ENCODE measurements at places on chromosomes 7 and 10.

DNA sequence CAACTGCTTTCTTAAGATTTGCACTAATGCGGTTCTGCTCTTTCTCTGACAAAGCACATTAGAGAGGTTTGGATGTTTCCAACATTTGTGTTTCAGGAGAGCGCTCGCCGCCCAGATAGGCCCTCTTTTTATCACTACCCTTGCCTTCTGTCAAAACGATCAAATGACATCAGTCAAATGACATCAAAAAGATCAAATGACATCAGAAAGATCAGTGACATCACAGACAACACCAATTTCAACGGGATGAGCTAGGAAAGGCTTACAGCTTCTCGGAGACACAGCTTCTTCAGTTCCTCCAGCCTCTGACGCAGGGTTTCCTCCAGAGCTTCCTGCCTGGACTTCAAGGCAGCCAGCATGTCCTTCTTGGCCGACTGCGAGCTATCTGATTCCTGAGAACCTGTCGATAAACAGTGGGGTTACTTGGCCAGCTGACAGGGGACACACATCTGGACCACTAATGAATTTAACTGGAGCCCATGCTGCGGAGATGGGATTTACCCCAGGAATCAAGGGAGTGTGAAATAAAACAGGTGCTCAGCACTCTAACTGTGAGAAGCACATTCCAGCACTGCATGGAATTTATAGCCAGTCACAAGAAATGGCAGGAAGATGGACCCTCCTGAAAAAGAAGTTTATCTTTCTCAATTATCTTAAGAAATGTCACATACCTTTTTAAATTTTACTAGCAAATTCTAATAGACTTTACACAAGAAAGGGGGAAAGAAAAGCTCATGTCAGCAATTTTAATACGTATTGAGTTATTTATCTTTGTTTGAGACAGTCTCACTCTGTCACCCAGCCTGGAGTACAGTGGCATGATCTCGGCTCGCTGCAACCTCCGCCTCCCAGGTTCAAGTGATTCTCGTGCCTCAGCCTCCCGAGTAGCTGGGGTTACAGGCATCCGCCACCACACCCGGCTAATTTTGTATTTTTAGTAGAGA lies 88.2 kb downstream of the PRPF18 start:
- no peak for DNase-seq

- peak; percentile 59 for DNase-seq
These were observed 25.0 kb downstream of the ZNF365 start for GRCh38 chr10:62399211-62399610.

GRCh38 chr10:126585249-126586017 lies 85.1 kb downstream of the C10orf90 start:
- no peak for DNase-seq

DNA sequence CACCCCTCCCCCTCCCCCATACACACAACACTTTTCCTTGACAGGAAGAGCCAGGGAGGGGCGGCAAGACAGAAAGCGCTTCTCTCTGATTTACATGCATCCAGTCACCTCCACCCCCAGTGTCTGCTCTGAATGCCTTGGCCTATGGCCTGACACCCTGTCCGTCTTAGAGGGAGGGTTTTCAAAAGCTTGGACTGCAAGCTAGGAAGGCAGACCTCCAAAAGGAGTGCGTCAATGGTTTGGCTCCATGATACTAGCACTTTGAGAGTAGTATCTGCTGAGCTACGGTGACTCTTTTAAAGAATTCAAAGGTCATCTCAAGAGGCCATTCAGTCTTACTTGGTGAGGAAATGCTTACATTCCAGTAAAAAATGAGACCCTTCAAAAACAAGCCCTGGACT lies 20.3 kb upstream of the PAX2 start:
- peak; percentile 19 for DNase-seq

GRCh38 chr10:49175587-49176309 lies 12.4 kb downstream of the TMEM273 start:
- no peak for DNase-seq

- peak; percentile 79 for DNase-seq
These were observed 38.3 kb upstream of the BTBD16 start for GRCh38 chr10:122232769-122233168.

Data from fibroblast of skin of scalp (primary cell).